Activated naive CD8-positive, alpha-beta T cell treated with anti-CD3 and anti-CD28 coated beads for 36 hours (primary cell): ENCODE measurements at places on chromosomes 11 and 22.

- DNase-seq, result no peak
Observed at GRCh38 chr22:28791841-28792490, 8.4 kb downstream of the XBP1 start.

GRCh38 chr22:39300186-39300830, 19.1 kb downstream of the RPL3 start:
- DNase-seq, result no peak

- DNase-seq, result peak; percentile 74
Observed at GRCh38 chr11:33065445-33066178, 26.2 kb downstream of the TCP11L1 start.

- no peak for DNase-seq
Observed at GRCh38 chr11:93411705-93412104, 81.2 kb downstream of the DEUP1 start.

- DNase-seq, result no peak
Observed at GRCh38 chr22:45670981-45671782, 452 bp upstream of the ATXN10 start.

DNA sequence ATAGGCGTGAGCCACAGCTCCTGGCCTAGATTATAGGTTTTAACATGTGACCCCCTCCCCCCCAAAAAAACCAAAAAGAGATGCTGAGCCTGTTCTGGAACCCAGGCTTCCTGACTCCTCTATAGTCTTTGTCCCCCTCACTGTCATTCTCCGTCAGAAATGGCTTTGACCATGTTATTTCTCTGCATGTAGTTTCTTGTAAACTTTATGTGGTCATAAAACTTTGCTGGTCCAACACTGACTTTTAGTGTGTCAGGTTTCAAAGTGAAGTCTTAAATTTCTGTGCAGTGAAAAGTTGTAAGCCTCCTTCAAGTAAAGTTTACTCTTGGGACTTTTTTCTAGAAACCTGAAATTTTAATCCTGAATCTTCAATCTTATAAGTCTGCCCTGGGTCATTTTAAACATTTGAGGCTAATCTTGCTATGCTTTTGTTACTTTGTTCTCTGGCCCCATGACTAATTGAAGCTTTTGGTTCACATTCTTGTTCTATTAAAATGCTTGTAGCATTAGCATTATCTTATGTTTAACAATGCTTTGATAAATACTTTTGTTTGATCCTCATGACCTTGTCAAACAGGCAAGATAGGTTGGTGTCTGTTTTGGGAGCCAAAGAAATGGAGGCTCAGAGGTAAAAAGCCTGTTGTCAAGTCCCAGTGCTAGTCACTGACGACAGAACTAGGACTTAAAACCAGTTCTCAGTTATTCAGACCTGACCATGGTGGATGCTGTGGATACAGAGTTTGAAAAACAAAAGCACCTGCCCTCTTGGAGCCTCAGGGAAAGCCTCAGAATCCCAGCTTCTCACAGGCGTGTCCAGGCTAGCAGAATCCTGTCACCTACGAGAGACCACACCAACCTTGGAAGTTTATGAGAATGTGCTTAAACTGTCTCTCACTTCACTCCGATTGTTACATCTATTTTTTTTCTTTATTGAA, 87.7 kb upstream of the HORMAD2 start:
- DNase-seq, result no peak

DNA sequence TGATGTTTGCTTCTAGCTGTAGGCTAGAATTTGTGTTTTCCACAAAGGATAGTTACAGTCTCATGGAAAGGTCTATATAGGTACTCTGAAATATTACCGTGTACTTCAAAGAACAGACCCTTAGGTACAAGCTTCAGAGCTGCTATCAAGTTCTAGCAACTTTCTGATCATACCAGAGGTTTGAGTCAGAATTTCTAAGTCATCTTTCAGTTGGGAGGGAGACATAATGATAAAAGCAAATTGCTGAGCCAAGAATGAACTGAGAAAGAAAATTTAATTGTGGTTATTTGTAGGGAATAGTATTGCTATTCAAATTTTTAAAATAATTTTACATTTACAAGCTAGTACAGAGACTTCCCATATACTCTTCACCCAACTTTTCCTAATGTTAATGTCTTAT, 19.9 kb upstream of the ME3 start:
- no peak for DNase-seq
